ENCODE measurements at places on chromosomes 3 and 15. TPM values are rescaled to one million over a fixed set of nuclear protein-coding genes. Genes with fewer than 3 reads are reported as not detected.

AHSG gene
- total RNA-seq, result not detected

BHLHE40 gene
- total RNA-seq, result 5.9 TPM

DUSP7 gene
- total RNA-seq, result 7.9 TPM

WNT5A gene
- total RNA-seq, result 8.1 TPM

ISY1 gene
- 8.1 TPM for total RNA-seq

CYP1A1 gene
- total RNA-seq, result 0.25 TPM

TNFAIP8L3 gene
- 1.7 TPM for total RNA-seq

SERINC4 gene
- total RNA-seq, result under 0.01 TPM

RTP1 gene
- 0.25 TPM for total RNA-seq

RBMS3 gene
- 7.6 TPM for total RNA-seq

ITIH1 gene
- not detected for total RNA-seq

CADM2 gene
- 63.7 TPM for total RNA-seq

LOXL1 gene
- total RNA-seq, result 3.0 TPM

FOXL2 gene
- total RNA-seq, result not detected

GREM1 gene
- total RNA-seq, result 8.1 TPM

PAQR5 gene
- total RNA-seq, result 1.5 TPM

SLC30A4 gene
- 22.9 TPM for total RNA-seq

HACD2 gene
- 44.7 TPM for total RNA-seq

ATP10A gene
- 0.74 TPM for total RNA-seq

MTHFS gene
- 6.9 TPM for total RNA-seq

MAGEL2 gene
- 2.0 TPM for total RNA-seq

MKRN3 gene
- total RNA-seq, result 13.5 TPM

CCDC80 gene
- 5.4 TPM for total RNA-seq

PRKAR2A gene
- total RNA-seq, result 23.1 TPM
